ENCODE measurements at places on chromosomes 16 and 17.

DNA sequence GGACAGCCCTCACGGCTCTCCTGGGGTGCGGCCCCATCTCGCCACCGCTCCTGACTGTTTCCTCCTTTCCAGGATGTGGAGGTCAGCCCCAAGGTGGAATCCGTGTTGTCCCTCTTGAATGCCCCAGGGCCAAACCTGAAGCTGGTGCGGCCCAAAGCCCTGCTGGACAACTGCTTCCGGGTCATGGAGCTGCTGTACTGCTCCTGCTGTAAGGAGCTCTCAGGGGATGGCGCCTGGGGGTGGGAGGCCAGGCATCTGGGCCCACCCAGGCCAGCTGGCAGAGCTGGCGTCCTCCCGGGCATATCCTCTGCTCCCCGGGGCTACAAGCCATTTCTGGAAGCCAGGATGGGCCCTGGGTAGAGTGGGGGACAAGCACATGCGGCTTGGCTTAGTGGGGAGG lies 13.2 kb downstream of the IL34 start:
- no peak for DNase-seq

- DNase-seq: no peak
These were observed 15.4 kb downstream of the CA4 start for GRCh38 chr17:60165223-60165622.

- DNase-seq: no peak
These were observed 2.7 kb downstream of the RUSF1 start for GRCh38 chr16:31505483-31505882.

- DNase-seq: peak; percentile 22
These were observed 446 bp upstream of the COQ7 start for GRCh38 chr16:19066988-19067348.

DNA sequence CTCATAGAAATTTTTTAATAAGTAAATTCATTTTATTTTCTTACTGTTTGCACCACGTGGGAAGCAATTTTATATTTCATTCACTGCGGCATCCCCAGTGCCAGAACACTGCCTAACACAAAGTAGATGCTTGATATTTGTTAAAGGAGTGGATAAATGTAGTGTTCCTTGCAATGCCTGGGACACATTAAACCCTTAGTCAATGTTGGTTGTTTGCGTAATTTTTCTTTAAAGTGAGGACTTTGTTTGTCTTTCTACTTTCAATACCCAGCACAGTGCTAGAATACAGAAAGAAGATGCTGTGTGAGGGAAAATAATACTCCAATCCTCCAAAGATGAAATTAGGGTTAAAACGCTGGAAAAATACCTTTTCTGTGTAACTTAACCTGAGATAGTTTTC lies 299.3 kb downstream of the MAP2K6 start:
- DNase-seq: no peak

- DNase-seq: no peak
These were observed 7.7 kb downstream of the FBXL20 start for GRCh38 chr17:39393736-39394135.

DNA sequence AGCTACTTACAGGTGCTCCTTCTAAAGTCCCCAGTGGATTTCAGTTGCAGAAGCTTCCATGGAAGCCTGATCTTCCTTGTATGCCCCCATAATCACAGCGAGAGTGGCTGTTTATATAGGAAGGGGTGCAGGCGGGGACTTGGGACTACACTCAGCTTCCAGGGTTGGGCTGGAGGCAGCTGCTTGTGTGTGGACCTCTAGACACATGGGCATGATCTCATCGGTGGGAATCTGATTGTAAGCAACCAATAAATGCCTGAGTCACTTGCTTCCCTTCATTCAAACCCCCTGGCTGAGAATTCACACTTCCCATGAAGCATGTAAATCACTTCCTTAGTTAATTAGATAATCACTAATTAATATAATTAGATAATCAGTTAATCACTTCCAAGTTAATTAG lies 1.0 kb upstream of the KRT20 start:
- DNase-seq: no peak

DNA sequence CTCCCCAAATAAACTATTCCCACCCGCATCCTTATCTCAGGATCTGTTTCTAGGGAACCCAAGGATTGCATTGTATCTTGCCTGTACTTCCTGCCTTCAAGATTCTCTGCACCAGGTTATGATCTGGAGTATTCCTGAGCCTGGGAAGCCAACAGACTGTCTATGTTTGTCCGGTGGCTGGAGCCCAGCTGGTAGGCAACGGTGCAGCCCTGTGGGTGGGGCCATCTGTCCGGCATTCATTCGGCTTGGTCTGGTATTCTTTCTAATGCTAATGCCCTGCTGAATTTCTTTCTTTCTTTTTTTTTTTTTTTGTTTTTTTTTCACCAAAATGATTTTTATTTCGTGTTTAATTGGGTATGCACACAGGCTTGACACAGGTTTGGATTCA lies 20.7 kb upstream of the TVP23A start:
- DNase-seq: no peak

GRCh38 chr17:79919862-79920720 lies 80.9 kb upstream of the CBX4 start:
- peak; percentile 20 for DNase-seq

DNA sequence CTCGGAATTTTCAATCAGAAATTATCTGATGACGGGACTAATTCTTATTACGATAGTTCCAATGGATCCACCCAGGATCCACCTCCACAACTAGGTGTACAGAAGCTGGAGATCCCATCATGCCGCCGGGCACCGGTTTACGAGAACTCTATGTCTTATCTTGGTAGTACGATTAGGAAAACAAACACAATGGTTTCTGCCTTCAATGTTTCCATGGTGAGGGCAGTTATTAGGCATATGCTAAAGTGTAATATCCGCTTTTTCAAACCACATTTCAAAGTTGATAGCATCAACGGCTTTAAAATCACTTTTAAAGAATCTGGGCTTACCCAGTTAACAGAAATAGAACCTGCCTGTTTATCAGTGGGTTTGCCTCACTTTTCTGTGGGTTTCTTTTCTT lies 705.7 kb downstream of the MAF start:
- DNase-seq: no peak

DNA sequence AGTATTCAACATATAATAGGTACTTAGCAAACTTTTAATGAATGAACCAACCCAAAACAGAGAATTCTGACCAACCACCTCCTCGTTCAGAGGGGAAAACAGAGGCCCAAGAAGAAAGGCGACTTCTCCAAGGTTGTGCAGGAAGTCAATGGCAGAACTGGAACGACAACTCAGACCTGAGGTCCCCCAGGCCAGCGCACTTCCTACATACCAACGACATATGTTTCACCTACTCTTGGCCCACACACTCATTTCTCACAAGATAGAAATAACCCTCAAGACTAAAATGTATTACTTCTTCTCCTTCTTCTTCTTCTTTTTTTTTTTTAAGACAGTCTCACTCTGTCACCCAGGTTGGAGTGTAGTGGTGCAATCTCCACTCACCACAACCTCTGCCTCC lies 14.4 kb downstream of the CHCT1 start:
- DNase-seq: no peak

DNA sequence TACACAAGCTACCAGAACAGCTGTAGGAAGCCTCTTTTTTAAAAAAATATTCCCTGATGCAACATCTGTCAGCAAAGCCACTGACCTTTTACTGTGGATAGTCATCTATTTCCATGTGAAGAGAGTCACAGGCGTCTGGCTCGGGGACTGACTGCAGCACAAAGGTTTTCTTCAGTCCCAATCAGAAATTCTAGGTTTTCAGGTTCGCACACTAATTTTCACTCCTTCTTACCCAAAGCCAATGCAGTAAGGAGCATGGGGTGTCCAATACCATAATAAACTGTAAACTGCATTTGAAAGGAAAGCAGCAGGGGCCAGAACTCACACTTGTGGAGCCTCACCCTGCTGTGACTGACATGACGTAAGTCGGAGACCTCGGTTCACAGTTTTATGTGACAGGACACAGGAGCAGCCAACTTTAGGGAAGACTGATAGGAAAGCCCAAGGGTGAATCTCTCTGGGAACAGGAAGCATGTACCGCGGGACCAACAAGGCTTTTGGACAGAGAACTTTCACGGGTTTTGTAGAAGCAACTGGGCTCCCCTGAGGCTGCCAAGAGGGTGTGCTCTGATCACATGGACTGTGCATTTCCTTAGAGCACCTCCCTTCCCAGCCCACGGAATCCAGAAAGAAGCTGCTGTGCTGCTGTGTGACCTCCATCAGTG lies 9.1 kb upstream of the TMEM100 start:
- DNase-seq: peak; percentile 59

DNA sequence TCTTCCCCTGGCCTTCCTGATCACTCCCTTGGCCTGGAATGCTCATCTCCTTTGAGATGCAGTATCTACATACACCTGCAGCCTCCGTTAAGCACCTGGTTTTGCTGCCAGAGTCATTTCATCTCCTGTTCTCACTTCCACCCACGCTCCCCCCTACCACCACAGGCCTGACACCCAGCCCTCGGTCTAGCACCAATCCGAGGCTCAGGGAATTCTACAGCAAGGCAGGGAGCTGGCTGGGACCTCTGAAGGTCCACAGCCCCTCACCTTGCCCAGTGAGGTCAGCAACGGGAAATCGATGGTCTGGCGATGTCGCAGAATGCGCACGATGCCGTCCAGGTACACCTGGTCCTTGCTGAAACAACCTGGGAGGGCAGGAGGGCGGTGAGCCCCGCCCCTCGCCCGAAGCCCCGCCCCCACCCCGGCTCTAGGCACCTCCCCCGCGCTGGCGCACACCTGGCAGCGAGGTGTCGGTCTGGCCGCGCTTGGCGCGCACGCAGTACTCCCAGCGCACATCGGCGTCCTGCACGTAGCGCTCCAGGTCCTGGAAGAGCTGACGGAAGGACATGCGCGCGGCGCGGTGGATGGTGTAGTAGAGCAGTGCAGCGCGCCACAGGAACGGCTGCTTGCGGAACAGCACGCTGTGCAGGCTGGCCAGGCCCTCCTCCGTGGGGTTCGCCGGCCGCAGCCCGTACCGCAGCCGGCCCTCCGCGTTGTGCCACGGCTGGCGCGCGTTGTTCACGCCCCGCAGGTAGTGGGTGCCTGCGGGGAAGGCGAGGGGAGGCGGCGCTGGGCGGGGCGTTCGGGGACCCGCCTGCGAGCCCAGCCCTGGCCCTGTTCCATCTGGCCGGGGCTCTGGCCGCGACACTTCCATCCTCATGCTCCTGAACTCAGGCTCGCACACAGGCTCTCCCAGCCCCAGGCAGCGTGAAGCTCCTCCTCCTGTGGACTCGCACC lies 5.7 kb downstream of the MATCAP1 start:
- DNase-seq: no peak

DNA sequence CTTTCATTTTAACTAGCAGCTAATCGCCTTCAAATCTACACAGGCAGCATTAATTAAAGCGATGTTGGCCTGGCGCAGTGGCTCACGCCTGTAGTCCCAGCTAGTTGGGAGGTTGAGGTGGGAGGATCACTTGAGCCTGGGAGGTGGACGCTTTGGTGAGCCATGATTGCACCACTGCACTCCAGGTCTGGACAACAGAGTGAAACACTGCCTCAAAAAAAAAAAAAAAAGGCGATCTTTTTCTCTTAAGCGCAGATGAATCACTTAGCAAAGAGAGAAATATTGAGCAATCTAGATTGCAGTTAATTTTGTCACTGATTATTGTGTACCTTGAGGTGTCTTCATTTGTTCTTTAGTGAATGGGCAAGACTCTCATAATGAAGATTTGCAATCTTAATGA lies 12.4 kb downstream of the SNTB2 start:
- no peak for DNase-seq

All from femur (tissue), 1 donor.